Fibroblast of upper back skin (primary cell): ENCODE measurements at places on chromosomes 3 and 15.

DNA sequence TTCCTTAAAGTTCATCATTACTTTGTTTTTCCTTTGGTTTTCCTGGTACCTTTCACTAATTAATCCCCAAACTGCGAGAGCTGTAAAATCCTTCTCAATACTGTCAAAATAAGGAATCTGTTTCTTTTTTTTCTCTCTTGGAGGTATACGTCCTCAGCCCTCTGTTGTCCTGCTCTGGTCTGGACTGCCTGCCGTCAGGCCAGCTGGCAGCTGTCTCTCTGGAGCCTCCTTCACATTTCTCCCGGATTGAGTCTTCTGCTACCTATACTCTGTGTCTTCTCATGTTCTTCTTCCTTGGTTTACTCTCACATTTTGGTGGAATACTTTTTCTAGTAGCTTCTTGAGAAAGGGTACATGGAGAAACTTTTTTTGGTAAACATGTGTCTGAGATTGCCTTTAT lies 13.8 kb downstream of the TATDN2 start:
- DNase-seq: no peak

- peak; percentile 30 for DNase-seq
Measured at GRCh38 chr3:52609316-52609815, 73.0 kb downstream of the UQCC5 start.

DNA sequence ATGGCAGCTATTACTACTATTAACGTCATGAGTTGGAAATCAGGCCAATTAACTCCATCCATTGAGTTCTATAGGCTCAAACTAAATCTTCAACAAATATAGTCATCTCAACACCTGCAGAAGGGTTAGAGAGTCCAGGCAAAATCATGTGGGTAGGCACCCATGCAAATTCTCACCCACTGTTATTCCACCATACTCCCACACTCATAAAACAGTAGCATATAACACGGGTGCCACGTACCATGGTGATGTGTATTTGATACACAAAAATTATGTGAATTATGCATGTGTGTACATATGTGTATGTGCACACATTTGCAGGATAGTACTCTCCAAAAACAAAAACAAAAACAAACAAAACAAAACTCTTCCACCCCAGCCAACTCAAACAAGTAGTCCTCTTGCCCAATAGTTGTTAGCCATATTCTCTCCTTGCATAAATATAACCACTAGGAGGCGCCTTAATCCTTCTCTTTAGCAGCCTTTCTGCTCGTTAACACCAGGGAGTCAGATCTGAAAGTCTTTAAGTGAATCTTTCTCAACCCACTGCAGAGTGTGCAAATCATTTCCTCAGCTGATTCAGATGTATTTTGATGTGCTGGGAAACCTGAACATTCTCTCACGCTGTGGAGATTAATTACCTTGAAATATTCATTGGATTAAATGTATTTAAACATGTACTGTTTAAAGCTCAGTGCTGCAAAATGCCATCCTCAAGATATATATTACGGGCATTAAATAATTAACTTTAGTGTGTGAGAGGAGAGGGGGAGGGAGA lies 38.0 kb upstream of the COPB2 start:
- DNase-seq: peak; percentile 76

- DNase-seq: no peak
Measured at GRCh38 chr3:61824553-61825135, 263.3 kb downstream of the PTPRG start.

DNA sequence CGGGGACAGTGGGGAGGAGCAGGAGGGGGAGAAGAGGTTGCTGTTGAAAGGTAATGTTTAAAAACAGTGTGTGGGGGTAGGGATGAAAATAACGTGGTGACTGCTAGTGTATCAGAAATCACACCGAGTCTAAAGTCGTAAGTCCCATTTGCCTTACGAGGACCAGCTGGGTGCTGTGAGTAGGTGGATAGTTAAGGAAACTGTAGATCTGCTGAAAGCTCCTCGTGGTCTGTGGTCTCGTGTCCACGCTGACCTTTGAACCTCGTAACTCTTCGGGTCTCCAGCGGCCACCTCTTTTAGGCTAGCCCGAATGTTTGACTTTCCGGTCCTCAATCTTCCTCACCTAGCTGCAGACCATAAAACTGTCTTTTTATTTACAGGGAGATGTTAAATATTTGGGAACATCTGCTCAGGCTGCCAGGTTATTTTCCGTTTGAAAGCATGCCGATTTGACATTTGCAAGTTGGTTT lies 29.3 kb upstream of the ST3GAL6 start:
- no peak for DNase-seq

DNA sequence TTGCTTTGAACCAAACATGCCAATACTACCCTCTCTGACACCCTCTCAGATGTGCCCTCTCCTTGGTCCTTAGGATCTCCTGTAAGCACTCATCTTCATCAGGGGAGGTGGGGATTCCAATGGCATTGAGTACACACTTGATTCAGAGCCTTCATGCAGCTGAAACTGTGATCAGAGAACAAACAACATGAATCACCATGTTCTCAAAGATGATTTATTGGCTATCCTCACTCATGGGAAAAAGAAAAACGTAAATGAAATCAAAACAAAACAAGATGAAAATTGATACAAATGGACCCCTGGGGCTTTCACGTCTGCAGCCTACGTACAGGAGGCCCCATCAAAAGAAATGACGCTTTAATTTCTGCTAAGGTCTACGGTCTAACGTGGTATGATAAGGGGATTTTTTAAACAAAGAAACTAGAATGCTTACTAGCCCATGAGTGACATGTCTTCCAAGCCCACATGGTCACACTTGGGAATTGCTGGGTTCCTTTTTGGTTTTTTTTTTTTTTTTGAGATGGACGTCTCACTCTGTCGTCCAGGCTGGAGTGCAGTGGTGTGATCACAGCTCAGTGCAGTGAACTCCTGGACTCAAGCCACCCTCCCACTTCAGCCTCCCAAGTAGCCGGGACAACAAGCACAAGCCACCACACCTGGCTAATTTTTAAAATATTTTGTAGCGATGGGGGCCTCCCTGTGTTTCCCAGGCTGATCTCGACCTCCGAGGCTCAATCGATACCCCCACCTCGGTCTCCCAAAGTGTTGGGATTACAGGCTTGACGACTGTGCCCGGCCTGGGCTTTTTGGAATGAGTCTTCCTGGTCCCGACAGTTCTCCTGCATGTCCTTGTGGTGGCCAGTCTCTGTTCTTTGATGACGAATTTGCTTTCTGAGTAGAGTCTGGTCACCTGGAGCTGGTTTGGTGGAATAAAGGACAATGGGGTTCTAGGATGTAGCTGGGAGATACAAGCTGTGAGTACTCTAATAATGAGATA lies 202.6 kb downstream of the XXYLT1 start:
- peak; percentile 13 for DNase-seq

- DNase-seq: no peak
Measured at GRCh38 chr15:66661432-66662096, 40.5 kb upstream of the SMAD6 start.

GRCh38 chr3:181486141-181486885 lies 225.4 kb upstream of the SOX2 start:
- no peak for DNase-seq

GRCh38 chr15:36886191-36886590 lies 214.2 kb downstream of the MEIS2 start:
- no peak for DNase-seq

DNA sequence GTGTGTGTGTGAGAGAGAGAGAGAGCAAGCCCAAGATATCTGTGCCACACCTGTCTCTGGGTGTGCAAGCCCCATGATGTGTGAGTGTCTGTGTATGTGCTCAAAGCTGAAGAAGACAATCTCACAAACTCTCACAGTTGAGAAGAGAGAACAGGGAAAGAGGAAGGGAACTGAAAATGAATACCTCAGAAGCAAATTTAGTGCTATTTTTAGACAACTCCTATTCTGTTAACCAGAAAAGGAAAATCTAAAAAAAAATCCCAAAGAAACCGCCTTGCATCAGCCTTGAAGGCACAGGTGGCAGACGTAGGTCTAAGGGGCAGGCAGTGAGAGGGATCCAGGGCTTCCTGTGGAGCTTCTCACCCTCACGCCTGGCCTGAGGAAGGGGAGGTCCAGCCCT lies 47.8 kb downstream of the ATP2B2 start:
- no peak for DNase-seq

DNA sequence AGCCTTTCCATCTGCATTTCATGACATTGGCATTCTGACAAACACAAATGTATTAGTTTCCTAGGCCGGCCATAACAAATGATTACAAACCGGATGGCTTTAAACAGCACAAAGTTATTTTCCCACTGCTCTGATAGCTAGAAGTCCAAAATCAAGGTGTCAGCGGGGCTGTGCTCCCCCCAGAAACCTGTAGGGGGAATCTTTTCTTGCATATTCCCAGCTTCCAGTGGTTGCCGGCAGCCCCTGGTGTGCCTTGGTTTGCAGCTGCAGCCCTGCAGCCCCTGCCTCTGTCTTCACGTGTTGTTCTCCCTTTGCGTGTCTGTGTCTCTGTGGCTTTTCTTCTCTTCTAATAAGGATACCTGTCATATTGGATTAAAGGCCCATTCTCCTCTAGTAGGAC lies 79.0 kb upstream of the CDV3 start:
- DNase-seq: peak; percentile 32

DNA sequence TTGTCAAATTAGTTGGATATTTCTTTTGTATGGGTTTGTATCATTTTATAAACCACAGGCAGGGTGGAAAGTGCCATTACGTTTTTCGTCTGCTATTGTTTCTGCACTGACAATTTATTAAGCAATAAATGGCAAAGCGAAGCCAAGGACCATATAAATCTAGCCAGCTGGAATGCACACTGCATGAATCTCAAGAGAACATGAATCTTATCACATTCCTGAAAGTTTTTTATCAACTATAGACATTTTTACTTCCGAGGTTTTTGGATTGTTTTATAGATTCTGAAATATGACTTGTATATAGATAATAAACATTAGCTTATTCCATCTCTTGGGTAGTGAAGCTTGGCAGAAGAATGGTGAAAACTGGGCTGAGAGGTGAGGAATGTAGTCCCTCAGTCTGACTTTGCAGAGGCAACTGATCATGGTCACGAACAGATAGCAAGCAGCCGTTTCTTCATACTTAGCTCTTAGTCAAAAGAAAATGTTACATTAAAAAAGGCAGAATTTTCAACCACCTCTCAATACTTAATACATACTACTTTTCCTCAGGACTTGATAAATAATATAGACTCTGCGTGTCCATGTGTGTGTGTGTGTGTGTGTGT lies 102.7 kb downstream of the OSBPL10 start:
- peak; percentile 84 for DNase-seq

DNA sequence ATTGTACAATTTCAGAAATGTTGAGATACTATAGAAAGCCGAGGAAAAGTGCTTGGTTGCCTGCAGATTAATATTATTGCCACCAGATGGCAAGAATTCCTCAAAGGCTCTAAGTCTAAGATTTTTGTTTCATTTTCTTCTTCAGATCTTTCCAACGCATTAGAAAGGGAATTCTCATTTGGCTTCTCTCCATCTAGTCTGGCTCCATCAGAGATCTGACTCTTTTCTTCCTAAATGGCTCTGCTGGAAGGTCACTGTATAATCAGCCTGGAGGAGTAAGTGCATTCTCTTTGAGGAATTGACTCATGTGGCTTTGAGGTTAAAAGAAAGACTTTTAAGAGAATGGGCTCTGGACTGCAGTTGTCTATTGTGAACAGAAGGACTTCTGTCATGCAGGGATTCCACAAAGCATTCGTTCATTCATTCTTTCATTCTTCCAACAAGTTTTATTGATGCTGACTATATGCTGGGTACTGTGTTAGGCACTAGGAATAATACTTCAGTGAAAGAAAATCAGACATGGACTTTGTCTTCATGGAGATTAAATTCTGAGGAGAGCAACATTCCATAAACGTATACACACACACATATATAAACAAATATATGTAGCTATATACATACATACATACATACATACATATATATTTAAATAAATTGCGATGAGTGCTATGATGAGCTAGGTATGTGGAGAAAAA lies 55.3 kb downstream of the SLC28A2 start:
- DNase-seq: peak; percentile 65

GRCh38 chr3:16335772-16336645 lies 71.0 kb downstream of the OXNAD1 start:
- no peak for DNase-seq

GRCh38 chr3:156906275-156906674 lies 80.1 kb downstream of the LEKR1 start:
- DNase-seq: no peak

- DNase-seq: no peak
Measured at GRCh38 chr3:97841956-97842355, 20.1 kb downstream of the CRYBG3 start.

DNA sequence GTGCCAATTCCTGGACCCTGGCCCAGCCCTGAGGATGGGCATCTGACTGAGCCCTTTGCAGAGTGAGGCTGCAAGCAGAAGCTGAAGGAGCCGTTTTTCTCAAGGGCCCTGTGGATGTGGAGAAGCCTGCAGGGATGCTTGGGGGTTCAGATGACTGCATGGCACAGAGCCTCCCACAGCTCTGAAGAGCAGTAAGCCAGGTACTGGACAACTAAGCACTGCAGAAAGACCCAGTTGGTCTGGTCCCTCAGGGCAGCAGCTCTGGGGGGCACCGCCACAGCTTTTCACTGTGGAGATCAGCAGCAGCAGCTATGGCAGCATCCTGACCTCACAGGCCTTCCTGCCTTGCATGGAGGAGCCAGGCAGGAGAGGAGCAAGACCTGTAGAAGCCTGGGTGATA lies 67.6 kb downstream of the CRYGS start:
- DNase-seq: no peak

GRCh38 chr3:14258906-14259904 lies 80.6 kb downstream of the LSM3 start:
- no peak for DNase-seq

DNA sequence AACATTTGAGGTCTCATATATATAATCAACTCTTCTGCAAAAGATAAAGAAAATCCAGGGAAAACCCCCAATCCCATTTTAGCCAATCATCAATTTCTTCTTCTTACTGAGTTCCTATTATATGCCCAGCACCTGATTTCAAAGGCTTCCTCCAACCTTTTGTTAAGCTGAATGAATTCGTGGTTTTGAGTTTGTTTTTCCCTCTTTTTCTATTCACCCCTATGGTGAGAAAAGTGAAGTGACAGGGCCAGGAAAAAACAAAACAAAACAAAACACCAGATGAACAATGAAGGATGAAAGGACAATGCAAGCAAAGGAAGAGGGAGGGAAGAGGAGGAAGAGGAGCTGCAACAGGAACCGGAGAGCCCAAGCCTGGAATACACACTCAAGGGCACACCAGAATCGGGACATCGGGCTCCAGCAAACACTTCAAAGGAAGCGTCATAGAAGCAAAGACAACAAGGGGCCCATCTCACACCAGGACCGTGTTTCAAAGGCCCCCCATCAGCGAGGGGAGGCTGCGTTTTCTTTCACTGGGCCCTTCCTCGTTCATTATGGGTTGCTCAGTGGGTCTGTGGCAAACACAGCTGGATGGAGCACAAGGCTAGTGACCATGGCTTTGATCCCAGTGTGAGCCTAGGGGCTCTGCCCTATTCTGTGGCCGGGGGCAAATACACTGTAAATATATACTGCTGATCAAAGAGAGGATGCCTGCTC lies 50.2 kb downstream of the VGLL4 start:
- DNase-seq: no peak

DNA sequence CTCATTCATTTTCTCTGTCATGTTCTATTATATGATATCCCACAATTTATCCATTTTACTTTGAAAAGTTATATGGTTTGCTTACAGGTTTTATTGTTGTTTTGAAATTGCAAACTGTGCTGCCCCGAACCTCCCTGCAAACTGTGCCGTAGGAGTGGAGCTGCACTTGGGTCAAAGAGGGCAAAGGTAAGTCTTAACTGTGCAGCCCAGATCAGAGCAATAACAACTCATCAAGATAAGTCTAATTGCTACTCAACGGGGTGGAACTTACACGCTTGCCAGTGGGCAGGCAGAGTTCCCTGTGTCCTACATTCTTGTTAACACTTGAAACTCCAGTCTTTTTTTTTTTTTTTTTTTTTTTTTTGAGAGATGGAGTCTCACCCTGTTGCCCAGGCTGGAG lies 33.2 kb downstream of the ZDHHC19 start:
- DNase-seq: no peak
